ENCODE measurements at places on chromosomes 4 and X.
A peak's percentile ranks its signal among the peaks of the same experiment; 100 is the strongest.

- DNase-seq = no peak
Measured at GRCh38 chrX:19272452-19272851, 71.3 kb upstream of the PDHA1 start.

DNA sequence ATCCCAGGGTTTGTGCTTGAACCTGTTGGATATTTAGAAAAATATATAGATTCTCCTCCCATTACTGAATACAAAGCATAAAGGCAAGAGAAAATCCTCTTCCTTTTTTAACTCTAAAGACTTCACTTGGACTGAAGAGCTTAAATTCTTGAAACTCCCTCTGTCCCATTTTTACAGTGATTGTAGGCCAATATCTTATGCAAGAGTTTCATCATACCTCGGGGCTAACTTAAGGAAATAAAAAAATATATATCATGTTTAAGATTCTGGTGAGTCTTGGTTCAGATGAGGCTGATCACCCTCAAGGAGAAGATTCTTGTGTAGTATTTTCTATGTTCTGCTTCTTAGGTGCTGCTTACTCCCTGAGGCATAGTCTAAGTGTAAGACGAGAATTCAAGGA is 1449.6 kb downstream of the C4orf33 start:
- no peak for DNase-seq

DNA sequence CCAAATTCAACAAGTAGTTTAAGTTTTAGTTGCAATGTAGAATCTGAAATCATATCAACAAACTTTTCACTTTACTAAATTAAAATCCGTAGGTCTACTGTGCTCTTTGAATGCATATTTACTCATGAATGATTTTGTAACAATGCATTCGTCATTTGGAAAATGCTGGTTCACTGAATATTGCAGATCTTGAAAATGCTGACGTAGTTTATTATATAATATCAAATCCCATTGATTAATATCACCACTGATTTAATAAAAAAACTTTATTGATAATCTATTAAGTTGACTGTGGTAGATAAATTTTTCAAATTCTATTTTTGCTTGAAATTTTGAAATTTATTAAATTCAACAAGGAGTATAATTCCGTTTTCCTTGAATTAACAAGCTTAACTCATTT is 540.0 kb downstream of the GRID2 start:
- DNase-seq = no peak

- no peak for DNase-seq
Measured at GRCh38 chr4:30950737-30951136, 230.6 kb downstream of the PCDH7 start.

GRCh38 chr4:140047786-140048185 is 106.2 kb downstream of the MAML3 start:
- DNase-seq = no peak

DNA sequence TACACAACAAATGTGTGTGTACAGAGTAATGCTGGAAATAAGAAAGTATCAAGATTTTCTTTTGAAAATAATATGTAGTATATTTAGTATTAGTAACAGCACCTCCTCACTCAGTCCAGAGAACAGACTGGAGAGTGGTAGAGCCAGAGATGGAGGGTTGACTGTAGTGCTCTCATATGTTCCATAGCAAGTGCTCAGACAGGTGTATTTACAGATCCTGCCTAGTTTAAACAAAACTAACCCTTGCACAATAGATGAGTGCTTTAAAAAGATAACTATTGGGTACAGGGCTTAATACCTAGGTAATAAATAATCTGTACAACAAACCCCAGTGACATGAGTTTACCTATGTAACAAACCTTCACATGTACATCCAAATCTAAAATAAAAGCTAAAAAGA is 381.0 kb upstream of the EMCN start:
- no peak for DNase-seq

DNA sequence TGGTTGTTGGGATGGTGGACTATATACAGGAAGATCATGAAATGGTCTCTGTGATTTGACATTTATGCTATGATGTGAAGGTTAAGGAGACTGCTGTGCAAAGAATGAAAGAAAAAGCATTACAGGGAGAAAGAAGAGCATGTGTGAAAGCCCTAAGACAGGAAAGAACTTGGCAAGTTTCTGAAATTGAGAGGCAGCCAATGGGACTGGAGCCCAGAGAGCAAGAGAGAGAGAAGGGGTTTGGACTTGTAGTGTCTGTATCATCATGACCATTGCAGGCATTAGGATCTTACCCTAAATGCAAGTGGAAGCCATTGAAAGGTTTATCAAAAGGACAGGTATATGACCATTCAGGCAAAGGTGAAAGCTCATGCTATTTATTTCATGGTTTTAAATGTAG is 147.1 kb downstream of the NAA11 start:
- DNase-seq = peak; percentile 67

- peak; percentile 21 for DNase-seq
Measured at GRCh38 chrX:56233682-56234081, 1.5 kb downstream of the KLF8 start.

DNA sequence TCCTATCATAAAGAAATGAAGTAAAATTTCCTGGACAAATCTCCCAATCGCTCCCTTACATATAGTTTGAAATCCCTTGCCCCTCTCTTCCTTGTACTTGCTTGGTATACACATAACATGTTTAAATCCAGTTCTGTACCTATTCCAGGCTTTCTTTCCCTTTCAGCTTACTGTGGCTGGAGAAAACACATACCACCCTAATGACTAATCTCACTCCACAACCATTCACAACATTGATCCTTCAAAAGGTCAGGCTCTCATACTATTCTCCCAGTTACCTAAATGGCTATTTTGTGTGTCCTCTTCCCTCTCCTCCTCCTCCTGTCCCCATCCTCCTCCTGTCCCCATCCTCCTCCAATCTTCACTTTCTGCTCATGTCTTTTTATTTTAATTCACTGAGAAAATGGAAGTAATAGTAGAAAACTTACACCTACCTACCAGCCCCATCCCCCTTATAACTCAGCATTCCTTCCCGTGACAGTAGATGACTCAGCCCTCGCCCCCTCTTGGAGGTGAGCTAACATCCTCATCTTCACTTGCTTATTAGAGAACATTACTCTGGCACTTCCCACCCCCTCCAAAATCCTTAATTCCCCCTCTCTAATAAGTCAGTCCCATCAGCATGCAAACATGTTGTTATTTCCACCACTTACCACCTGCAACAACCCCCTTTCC is 77.5 kb downstream of the IL15 start:
- no peak for DNase-seq

GRCh38 chr4:134422776-134423175 is 221.2 kb upstream of the PABPC4L start:
- DNase-seq = no peak

GRCh38 chr4:159736411-159736810 is 633.5 kb downstream of the RAPGEF2 start:
- DNase-seq = no peak

GRCh38 chrX:106177982-106178321 is 9.8 kb downstream of the PWWP3B start:
- DNase-seq = no peak

DNA sequence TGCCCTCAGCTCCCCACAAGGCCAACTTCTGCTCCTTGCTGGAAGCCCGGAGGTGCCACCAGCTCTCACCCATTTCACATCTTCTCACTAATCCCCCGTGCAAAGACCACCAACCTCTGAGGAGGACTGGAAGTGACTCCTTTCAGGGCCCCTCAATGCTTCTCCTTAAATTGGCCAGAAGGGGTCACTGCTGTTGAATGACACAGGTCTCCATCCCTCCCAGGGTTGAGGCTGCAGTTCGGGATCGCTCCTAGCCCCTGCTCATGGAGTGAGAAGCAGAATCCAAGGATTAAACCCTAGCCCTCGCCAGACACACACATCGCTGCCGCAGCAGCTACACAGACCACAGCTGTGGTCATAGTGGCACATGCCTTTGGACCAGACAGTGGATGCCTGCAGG is 279.5 kb upstream of the TAPT1 start:
- DNase-seq = no peak

DNA sequence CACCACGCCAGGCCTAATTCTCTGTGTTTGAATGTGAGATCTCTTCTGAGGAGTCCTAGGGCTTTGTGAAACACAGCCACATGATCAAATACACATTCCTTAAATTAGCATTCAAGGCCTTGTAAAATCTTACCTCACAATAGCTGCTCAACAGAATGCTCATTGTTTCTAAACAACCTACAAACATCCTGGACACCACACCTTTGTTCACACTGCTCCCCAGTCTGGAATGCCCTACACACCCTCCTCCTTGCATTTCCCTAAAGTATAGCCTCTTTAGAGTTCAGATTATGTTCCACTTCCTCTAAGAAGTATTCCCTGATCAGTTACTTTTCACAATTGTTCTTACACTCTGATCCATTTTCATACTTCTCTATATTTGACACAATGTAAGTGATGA is 110.6 kb downstream of the AGTR2 start:
- no peak for DNase-seq

DNA sequence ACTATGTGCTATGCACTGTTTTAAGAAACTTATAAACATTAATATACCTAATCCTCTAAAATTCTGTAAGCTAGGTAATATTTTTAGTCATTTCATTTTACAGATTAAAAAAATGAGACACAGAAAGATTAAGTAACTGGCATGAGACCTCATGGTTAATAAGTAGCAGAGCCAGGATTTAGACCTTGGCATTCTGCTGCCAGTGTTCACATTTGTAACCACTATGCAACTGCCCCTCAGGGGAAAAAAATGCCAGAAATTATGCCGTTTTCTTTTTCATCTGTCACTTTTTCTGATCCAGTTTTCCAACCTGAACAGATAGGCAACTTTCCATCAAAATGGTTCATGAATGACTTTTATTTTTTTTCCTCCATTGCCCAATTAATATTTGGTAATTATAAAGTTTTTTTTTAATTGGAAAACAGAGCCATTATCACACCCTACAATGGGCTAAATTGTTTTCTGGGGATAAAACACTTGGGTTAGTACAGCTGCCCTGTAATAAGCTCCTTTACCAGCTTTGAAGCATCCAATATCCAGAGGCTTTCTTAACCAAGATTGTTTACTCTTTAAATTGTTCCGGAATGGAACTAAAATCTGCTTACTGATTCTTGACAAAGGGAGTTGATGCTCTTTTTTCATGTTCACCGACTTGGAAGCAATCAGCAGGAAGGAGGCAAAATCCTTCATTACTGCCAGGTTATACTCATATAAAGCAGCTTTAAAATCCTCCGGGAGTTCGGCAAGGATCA is 56.4 kb upstream of the DDX60 start:
- DNase-seq = no peak

- no peak for DNase-seq
Measured at GRCh38 chr4:26212528-26212927, 108.3 kb upstream of the RBPJ start.

GRCh38 chr4:139555705-139556070 is 331 bp downstream of the SETD7 start:
- no peak for DNase-seq

DNA sequence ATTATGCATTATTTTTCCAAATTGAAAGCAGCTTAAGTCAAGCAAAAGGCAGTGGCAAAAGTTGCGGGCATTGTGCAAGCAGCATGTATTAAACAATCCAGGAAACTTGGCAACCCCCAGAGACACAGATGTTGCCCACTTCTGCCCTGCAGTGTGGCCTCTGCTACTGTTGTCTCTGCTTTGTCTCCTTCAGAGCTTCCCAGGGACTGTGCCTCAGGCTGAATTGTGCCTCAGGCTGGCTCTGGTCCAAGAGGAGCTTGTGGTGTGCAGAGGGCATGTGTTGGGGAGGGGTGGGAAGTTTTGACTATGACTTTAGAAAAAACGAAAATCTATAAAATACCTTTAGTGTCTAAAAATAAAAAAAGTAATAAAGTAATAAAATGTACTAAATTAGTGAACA is 201.4 kb downstream of the CCSER1 start:
- DNase-seq = peak; percentile 8

GRCh38 chr4:15890246-15890829 is 48.2 kb downstream of the FGFBP1 start:
- no peak for DNase-seq

- DNase-seq = no peak
Measured at GRCh38 chrX:96841325-96841724, 42.4 kb upstream of the RPA4 start.

DNA sequence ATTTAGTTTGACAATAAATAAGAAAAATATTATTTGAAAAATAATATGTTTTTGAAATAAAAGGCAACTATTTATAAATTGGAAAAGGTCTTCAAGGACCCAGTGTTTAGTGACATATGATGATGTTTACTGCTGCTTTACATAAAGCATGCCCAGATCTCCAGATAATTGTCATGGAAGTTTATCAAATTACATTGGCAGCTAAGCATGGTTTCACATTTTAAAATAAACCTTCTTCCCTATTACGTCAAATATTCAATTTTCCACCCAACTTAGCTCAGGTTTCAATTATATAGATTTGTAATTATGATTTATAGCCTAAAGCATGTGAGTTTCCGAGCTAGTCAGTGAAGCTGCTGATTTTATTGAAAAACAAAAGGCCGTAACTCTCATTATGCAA is 417.2 kb downstream of the CFAP47 start:
- no peak for DNase-seq

DNA sequence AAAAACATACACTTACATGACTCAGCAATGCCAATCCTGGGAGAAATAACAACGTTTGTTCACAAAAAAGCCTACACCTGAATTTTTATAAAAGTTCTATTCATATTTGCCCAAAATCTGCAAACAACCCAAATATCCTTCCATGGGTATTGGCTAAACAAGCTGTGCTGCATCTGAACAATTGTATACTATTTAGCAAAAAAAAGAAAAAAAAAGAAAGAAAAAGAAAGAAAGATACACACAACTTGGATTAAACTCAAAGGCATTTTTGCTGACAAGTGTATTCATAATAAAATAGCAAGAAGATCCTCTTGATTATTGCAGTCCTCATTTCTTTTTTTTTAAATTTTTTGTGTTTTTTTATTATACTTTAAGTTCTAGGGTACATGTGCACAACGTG is 24.5 kb upstream of the MAGEA3 start:
- no peak for DNase-seq

GRCh38 chr4:175947117-175947722 is 118.4 kb upstream of the WDR17 start:
- no peak for DNase-seq

GRCh38 chrX:53685711-53686110 is 808 bp downstream of the HUWE1 start:
- no peak for DNase-seq

DNA sequence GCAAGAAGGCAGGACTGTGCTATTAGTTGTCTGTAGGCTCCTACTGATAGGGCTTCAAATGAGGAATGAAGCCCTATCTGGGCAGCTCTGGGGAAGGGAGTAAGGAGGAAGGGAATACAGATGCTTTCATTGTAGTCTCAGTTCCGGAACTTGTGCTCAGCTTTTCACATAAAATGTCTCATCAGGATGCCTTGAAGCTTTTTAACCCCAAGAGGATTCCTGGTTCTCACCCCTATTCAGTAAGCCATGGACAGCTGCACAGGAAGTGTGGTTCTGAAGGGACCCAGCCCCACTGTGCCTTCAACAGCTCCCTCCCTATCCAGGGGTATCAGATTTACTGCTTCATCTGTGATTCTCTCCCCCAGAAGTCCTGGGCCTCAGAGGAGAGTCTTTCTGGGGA is 5.0 kb downstream of the ARMCX5 start:
- DNase-seq = no peak

GRCh38 chrX:123990602-123991001 is 29.1 kb downstream of the STAG2 start:
- DNase-seq = no peak
